Hematopoietic multipotent progenitor cell (in vitro differentiated cells): ENCODE measurements at places on chromosomes 1 and 21.
A peak's percentile ranks its signal among the peaks of the same experiment; 100 is the strongest.

DNA sequence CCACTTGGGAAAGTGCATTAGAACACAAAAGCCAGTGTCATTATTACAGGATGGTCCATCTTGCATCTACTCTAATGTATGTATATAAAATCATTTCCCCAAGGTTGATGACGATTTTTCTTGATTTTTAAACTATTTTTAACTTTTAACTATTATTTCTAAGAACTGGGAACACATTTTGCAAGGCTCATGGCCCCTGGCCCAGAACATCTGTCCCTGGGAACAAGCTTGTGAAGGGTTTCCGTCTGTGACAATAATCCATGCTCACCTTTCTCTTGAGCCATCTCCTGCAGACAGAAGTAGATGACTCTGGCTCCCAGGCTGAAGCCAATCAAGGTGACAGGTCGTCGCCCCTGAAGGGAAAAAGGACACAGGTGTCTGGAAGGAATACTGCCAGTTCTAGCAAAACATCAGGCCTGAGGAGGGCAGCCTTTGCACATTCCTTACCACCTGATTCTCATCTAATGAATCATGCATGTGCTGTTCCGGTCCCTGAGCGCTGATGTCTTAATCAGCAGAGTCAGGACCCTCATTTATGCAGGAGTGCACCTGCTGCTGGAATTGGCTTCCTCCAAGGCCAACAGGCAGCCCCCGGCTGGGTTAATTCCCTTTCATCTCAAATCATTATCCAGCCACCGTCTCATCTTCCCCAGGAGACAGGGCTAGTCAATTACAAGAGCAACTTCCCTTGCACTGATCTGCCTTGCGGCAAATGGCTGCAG, 62.5 kb downstream of the TMCO4 start:
- DNase-seq: no peak

- DNase-seq: no peak
Observed at GRCh38 chr21:45148316-45148990, 74.1 kb downstream of the ADARB1 start.

DNA sequence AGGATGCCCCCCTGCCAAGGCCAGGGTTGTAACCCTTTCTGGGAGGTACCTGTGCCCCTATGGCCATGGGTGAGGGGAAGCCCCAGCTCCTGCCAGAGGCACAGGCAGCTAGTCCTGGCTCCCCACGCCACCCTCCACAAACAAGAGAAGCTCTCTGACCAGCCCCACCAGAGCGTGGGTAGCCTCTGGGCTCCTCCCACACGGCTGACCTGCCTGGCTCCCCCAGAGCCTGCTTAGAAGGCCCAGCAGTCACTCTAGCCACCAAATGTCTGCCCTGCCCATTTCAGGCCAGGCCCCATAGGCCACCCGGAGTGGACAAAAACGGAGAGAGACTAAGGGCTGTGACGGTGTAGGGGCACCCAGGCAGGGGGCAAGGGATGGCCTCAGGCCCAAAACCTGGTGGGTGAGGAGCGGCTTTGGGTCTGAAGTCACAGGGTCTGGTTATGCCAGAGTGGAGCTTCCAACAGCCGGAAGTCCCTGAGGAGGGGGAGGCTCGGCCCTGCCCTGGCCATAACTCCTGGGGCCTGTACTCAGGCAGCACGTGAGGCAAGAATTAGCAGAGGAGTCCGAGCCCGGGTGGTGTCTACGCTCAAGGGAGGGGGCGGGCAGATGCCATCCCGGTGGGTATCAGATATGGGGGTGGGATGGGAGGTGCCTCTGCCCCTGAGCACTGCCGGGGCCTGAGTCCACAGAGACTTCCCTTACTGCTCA, 155.4 kb downstream of the CASZ1 start:
- no peak for DNase-seq

GRCh38 chr1:101379950-101380349, 143.1 kb downstream of the S1PR1 start:
- peak; percentile 62 for DNase-seq

DNA sequence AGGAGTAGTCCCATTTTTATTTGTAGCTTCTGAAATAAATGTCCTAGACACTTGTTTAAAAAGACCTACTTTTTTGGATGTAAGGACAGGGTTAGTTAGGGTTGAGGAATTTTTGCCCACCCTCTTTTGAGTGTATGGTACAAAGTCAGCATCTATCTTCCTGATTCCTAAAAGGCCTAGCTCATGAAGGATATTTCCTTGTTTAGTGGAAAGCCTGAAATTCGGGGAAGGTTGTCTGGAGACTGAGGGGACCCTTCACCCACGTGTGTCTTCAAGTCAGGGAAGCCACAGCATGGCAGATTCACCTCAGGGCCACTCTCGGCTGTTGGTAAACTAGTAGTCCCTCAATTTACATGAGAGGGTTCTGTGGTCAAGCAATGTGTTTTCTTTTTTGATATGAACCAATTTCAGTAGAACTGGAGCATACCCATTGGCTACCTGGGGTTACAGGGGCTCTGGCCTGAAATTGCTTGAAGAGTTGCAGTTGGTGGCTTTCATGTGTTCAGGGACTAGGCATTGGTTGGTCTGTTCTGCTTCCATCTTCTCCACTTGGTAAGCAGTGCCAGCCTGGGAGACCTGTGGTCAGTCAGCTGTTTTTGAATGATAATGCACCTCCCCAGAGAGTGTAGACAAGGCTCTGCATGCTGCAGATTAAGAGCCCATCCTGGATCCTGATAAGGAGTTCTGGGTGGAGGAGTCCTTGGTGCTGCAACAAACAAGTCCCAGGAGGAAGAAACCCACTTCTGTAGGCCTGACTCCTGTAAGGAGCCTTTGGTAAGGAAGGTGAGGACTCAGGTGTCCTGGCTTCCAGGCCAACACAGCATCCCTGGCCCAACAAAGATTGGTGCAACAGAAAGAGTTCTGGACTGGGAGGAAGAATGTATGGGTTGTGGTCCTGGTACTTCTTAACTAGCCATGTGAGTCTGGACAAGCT, 6.3 kb downstream of the BTG2 start:
- no peak for DNase-seq

DNA sequence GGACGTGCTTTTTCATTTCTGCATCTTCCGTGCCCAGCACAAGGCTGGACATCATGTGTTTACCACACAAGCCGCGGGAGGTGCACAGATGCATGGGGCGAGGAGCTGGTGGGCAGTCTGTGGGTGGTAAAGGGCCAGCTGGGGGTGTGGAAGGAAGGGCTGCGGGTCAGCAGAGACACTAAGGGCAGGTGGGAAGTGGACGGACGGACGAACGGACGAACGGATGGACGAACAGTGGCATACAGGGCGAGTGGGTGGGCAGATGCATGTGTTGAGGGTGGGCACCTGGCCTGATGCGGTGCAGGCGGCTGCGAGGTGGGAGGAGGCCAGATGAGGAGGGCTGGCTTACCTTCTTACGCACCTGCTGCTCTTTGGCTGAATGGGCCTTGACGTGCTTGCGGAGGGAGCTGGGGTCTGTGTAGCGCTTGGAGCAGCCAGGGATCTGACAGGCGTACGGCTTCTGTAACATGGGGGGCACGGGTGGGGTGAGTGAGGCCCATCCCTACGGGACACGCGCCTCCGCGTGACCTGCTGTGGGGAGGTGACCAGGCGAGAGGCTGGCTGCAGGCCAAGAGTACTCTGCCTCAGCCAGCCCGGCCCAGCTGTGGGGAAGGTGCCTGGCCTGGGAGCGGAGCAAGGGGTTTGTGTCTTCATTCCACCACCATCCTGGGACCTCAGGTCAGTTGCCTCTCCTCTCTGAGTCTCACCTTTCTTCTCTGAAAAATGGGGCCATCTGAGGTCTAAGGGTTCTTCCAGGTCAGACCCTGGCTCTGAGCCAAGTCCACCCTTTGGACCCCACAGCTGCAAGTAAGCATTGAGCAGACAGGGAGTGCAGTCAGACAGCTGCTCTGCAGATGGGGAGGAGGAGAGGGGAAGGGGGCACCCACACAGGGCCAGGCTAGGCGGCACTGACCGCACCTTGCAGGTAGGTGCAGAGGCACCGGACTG, 65.5 kb downstream of the DMRTB1 start:
- no peak for DNase-seq

DNA sequence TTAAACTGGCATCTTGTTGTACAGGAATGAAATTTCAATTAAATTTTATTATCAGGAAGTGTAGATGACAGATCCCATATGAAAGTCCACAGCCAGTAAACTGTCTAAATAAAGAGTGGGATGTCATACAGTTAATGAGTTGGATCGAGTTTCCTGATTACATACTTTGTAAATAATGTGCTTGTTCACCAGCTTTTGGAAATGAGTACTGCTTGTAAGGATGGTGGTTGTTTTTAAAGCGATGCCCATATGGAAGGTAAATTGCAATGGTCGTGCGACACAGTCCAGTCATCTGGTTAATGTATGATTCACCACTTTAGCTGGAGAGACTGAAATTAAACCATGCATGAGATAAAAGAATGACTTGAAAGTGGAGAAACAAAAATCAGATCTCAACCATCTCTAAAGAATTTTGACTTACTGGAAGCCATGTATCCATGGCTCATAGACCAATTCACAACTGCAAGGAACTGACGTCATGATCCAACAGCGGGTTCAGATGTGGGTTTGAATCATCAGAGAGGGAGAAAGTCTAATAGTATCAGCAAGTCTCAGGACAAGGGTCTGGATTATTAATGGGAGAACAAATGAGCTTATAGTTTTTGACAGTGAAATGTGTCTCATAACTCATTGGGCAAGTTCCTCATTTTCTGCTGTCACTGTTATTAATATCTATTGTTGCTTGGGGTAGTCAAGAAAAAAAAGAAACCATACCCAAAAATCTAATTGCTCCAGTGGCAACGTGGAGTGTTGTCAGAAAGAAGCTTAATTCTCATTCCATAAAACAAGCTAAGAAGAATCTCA, 49.0 kb downstream of the MAP10 start:
- DNase-seq: no peak

DNA sequence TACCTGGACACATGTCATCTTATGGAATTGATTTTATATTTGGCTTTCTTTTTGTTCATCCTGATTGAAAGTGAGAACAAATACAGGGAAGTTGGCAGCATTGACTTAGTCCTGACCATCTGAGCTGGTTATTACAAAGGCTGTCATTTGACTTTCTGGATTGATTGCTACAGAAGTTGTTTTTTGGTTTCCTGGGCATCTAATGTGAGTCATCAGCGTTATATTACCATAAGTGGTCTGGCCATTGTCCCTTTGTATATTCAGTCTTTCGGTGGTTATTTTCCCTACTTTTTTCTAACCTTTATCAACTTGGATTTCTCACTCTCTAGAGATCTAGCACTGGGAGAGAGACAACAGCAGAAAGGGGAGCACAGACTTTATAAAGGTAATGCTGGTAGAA, 1646.5 kb downstream of the MRPL39 start:
- no peak for DNase-seq

DNA sequence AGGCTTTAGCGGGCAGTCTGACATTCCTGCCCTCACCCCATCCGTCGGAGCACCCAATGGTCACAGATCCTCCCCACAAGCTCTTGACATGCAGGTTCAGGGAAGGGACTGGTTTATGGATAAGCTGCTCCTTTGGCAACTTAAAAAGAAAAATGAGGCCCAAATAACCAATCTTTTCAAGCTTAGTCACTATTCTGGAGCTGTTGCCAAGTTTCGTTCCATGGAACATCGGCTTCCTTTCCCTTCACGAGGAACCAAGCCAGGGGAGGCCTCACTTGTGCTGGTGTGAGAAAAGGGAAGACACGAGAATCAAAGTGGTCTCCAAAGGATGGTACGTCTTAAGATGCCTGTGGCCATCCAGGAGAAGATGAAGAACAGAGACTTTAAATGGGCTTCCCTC, 46.1 kb upstream of the LPAR3 start:
- no peak for DNase-seq

- no peak for DNase-seq
Observed at GRCh38 chr1:17149771-17150170, 30.5 kb upstream of the PADI2 start.
